Pericardium fibroblast (primary cell): ENCODE measurements at places on chromosomes 3 and 15. TPM values are rescaled to one million over a fixed set of nuclear protein-coding genes. Genes with fewer than 3 reads are reported as not detected.

MRPL3 gene
- total RNA-seq: 81.9 and 82.0 TPM in 2 replicates

DAZL gene
- total RNA-seq: not detected in 2 replicates

CYFIP1 gene
- 53.5 and 63.7 TPM in 2 replicates for total RNA-seq

FBLN2 gene
- total RNA-seq: 446 and 664 TPM in 2 replicates

STARD9 gene
- total RNA-seq: 3.2 and 3.6 TPM in 2 replicates

ATP10A gene
- 4.0 and 20.8 TPM in 2 replicates for total RNA-seq

IQCF5 gene
- not detected in 2 replicates for total RNA-seq
